NCI-H1092 (cell line): ENCODE measurements at places on chromosomes 7 and 10.

GRCh38 chr10:98100476-98100875, 34.0 kb upstream of the R3HCC1L start:
- no peak for DNase-seq

- peak; percentile 65 for DNase-seq
These were observed 7.8 kb downstream of the NOD1 start for GRCh38 chr7:30470771-30471170.

- DNase-seq: no peak
These were observed 585.9 kb upstream of the GHITM start for GRCh38 chr10:83553366-83553765.

DNA sequence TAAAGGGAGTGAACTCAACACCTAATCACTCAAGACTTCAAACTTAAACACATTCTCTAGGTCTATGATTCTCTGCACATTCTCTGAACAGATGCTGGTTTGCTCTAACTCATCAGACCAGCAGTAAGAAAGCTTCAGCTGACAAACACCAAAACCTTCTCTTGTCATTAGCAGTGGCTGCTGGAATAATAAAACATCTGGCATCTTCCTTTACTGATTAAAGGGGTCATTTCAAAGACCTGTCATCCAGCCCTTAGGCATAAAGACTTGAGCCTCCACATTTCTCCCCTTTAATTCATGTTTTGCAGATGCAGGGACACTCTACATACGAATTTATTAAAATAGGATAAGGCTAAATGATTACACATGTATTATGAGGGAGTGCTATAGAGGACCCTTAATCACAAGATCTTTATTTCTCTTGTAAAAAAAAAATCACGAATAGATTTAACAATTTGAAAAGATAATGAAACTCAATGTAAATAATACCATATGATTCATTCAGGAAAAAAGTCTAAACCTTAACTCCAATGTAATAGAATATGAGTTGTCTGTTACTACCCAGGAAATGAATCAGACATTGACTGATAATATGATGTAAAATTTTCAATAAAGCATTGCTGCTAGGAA, 152.4 kb upstream of the GNAI1 start:
- DNase-seq: no peak

- DNase-seq: no peak
These were observed 712.1 kb downstream of the PARD3 start for GRCh38 chr10:34102893-34103506.

DNA sequence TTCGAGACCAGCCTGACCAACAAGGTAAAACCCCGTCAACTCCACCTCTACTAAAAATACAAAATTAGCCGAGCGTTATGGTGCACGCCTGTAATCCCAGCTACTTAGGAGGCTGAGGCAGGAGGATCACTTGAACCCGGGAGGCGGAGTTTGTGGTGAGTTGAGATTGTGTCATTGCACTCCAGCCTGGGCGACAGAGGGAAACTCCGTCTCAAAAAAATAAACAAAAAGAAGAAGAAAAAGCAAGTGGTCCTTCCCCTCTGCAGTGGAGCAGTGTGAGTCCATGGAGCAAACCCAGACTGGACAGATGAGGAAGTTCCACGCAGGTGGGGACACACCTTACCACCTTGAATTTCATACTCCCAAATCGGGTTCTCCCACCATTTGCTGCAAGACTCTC, 13.1 kb upstream of the SERPINE1 start:
- DNase-seq: no peak

DNA sequence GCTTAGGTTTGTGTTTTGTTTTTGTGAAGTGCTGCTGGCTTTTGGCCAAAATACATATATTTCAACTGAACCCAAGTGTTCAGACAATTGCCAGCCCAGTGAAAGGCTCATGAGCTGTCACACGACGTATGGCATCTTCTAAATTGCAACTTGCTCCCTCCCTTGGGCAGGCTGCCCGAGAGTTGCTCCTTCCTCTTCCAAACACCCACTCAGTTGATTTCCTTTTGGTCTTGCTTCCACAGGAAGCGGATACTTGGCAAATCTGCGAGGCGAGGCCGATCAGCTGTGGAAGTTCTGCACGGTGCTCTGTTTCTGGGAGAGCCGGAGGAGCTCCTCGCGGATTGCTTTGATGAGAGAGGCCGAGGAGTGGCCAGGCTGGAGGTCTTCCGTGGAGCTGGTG, 39.6 kb upstream of the ATP6V0A4 start:
- peak; percentile 85 for DNase-seq

- DNase-seq: no peak
These were observed 30.3 kb downstream of the ADCYAP1R1 start for GRCh38 chr7:31082447-31082846.

- DNase-seq: no peak
These were observed 505.5 kb upstream of the ZMIZ1 start for GRCh38 chr10:78563314-78563713.

DNA sequence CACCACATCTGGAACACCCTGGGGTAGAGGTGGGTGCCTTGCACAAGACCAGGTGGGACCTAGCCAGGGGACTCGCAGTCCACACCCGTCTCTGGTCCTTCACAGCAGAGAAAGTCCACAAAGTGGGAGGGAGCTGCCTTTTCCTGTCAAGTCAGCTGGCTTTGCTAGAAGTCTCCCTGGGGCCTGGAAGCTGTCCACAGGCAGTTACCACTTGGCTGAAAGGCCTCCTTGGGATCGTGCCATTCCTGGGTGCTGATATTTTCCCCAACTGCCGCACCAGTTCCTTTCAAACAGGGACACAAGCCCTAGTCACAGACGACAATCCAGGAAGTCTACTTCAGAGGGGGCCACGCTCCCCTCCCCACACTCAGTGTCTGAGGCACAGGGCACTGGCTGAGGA, 75.4 kb downstream of the AFAP1L2 start:
- no peak for DNase-seq

DNA sequence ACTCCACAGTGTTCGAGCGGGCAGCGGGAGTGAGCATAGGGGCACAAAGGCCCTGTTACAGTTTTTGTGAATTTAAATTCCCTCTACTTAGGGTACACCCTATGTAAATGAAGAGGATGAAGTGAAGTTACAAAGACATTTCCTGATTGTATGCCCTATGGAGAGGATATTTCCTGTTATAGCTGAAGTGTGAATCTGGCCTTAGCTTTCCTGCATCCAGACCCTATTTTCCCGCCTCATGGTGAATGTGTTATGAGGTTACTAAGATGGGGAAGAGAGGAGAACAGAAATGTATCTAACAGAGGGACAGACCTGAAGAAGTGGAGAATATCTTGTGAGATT, 37.8 kb upstream of the COMMD3 start:
- DNase-seq: no peak

DNA sequence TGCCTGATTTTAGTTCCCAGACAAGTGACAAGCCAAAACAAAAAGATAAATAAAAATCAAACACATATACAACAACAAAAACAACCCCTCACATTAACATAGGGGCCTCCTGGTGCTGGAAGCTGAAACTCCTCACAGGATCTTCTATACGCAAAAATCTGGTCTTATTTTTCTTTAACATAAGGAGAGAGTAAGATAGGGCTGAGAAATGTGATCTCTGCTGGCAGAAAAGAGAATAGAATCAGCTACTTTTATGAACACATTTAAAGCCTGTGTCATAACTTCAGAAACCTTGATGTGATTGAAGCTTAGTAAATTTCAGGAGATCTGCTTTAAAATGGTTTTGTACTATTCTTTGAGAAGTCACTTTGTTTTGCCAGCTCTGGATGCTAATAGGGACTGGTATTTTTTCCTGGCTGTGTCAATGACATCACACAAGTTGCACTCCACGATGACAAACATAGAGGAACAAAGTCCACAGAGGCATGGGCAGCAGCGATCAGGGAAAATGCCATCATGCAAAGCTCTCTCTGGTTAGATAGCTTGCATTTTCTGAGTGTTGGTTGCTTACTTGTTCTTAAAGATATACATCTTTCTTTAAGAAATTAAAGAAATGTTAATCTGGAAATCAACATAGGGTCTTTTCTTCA, 176.6 kb upstream of the SP4 start:
- no peak for DNase-seq

- no peak for DNase-seq
These were observed 89.4 kb downstream of the SH3PXD2A start for GRCh38 chr10:103765981-103766380.

- no peak for DNase-seq
These were observed 61.6 kb upstream of the ADRA2A start for GRCh38 chr10:111015181-111015580.

DNA sequence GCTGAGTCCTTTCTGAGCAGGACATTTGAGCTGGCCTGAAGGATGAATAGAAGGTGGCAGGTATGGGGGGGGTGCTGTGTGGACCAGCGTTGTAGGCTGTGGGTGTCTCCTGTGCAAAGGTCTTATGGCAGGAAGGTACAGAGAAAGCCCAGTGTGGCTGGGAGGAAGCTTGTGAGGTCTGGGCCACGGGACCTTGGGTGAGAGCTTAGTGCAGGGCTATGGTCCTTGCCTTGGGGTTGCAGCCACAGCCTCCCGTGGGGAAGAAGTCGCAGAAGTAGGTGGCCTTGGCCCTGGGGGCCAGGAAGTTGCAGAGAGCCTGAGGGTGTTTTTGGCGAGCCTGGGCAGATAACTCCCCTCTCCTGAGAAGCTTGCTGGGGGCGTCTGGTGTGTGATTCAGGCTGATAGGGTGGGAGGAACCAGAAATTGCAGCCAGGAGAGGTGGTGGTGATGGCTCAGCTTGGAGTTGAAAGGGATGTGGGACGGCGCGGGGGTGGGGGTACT, 172.0 kb upstream of the TNRC18 start:
- DNase-seq: no peak

- DNase-seq: no peak
These were observed 1.9 kb downstream of the AUTS2 start for GRCh38 chr7:69599955-69600709.

- no peak for DNase-seq
These were observed 432.6 kb downstream of the TNS3 start for GRCh38 chr7:47149208-47149839.

GRCh38 chr10:73232887-73233286, 14.2 kb downstream of the DNAJC9 start:
- no peak for DNase-seq

- DNase-seq: peak; percentile 28
These were observed 16.1 kb downstream of the ANKRD16 start for GRCh38 chr10:5873515-5873995.

DNA sequence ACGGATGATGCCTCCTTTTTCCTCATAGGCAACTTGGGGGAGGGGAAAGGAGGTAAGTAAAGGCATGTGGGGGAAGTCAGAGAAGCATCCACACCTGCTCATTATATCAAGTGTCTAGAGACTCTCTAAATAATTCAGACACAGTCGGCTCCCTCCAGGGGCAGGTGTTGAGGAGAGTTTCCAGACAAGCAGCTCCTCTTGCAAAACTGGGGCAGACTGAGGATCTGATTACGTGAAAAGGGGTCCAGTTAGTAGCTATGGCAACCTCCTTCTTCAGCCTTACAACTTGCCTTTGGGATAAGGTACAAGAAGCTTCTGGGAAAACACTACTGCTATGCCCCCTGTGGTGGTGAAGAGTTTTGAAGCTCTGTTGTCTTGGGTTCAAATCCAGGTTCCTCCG, 39.0 kb upstream of the SORBS1 start:
- no peak for DNase-seq

GRCh38 chr10:112393341-112393740, 19.4 kb downstream of the ACSL5 start:
- DNase-seq: no peak

- DNase-seq: no peak
These were observed 43.8 kb upstream of the TAS2R16 start for GRCh38 chr7:123039269-123039668.

DNA sequence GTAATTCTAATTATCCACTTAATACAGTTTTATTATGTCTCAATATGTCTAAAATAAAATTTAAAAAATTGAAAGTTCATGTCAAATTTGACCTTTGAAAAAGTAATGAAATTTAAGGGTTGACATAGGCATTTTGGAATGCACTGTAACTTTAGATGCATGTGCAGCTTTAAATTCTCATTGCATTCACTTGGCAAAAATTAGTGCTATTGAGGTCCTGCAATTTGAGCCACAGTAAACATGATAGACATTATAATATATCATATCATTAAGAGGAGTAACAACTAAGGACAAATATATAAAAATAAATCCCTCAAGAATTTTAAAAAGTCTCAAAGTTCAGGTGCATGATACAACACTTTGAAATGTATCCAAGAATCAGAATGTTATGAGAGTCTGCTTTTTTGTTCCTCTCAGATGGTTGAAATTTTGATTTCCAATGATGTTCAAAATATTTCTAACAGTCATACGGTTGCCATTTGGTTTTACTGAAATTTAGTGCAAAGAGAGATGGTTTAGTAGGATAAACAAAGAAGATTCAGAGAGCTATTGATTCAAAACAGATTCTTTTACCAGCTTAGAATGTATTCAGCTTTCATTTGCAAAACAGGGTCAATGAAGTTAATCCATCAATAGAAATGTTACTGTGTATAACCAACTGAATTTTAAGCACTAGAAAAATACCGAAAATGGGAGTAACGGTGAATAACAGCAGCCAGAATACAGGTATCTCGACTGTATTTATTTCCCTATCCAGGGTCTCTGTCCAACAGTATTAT, 71.8 kb downstream of the SEMA3A start:
- no peak for DNase-seq

- DNase-seq: no peak
These were observed 79.2 kb downstream of the NKX6-2 start for GRCh38 chr10:132706701-132707100.

GRCh38 chr10:122072491-122072890, 83.5 kb downstream of the TACC2 start:
- DNase-seq: no peak

- DNase-seq: no peak
These were observed 717.8 kb downstream of the LRMDA start for GRCh38 chr10:76149182-76149581.

DNA sequence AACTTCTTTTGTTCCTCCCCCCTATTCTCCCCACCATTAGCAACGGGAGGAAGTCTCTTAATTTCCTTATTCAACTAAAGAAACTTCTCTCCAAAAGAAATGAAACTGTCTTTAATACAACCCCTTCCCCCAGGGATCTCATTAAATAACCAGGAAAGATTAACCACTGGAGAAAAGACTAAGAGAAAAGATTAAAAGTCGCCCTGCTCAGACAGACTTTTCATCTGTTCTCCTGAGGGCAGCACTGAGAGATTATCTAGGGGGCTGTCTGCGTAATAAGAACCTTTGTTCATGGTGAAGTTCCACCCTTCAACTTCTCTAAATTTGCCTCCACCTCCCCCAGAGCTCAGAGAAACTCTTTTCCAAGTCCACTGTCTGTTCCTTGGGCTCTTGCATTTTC, 105.5 kb downstream of the HGF start:
- DNase-seq: no peak

- DNase-seq: no peak
These were observed 60.2 kb downstream of the CLRN3 start for GRCh38 chr10:127832501-127832900.

GRCh38 chr7:92881091-92881485, 44.7 kb upstream of the CDK6 start:
- no peak for DNase-seq

GRCh38 chr10:78402591-78402990, 368.9 kb downstream of the RPS24 start:
- no peak for DNase-seq

GRCh38 chr7:14420768-14421167, 431.3 kb upstream of the ETV1 start:
- no peak for DNase-seq
